ENCODE measurements at places on chromosomes 12 and 14. TPM values are rescaled to one million over a fixed set of nuclear protein-coding genes. Genes with fewer than 3 reads are reported as not detected.
A peak's percentile ranks its signal among the peaks of the same experiment; 100 is the strongest.

- DNase-seq = no peak
Observed at GRCh38 chr14:86915406-86915805, 1077.6 kb downstream of the GALC start.

Gene VRTN
- total RNA-seq = not detected

DNA sequence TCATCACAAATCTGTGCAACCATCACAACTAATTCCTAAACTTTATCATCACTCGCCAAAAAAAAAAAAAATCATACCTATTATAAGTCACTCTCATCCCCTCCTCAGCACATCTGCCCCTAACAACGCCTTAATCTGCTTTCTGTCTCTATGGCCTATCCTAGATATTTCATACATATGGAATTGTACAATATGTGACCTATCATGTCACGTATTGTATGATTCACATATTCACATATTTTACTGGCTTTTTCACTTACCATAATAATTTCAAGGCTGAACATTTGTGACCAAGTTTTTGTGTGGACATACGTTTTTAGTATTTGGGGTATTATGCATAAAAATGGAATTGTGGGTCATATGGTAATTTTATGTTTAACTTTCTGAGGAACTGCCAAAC, 400.7 kb downstream of the DAD1 start:
- DNase-seq = no peak

- no peak for DNase-seq
Observed at GRCh38 chr12:13116259-13116658, 12.8 kb upstream of the GSG1 start.

Gene DNAH10
- total RNA-seq = not detected

- no peak for DNase-seq
Observed at GRCh38 chr14:36258241-36258640, 62.2 kb downstream of the MBIP start.

- DNase-seq = no peak
Observed at GRCh38 chr12:122836027-122836921, 1.0 kb downstream of the HIP1R start.

GRCh38 chr12:106112145-106112821, 26.5 kb downstream of the NUAK1 start:
- no peak for DNase-seq

Gene STXBP6
- 16.0 TPM for total RNA-seq

GRCh38 chr14:78278464-78279250, 108.5 kb downstream of the NRXN3 start:
- no peak for DNase-seq

- no peak for DNase-seq
Observed at GRCh38 chr12:104938371-104938770, 19.7 kb downstream of the SLC41A2 start.

DNA sequence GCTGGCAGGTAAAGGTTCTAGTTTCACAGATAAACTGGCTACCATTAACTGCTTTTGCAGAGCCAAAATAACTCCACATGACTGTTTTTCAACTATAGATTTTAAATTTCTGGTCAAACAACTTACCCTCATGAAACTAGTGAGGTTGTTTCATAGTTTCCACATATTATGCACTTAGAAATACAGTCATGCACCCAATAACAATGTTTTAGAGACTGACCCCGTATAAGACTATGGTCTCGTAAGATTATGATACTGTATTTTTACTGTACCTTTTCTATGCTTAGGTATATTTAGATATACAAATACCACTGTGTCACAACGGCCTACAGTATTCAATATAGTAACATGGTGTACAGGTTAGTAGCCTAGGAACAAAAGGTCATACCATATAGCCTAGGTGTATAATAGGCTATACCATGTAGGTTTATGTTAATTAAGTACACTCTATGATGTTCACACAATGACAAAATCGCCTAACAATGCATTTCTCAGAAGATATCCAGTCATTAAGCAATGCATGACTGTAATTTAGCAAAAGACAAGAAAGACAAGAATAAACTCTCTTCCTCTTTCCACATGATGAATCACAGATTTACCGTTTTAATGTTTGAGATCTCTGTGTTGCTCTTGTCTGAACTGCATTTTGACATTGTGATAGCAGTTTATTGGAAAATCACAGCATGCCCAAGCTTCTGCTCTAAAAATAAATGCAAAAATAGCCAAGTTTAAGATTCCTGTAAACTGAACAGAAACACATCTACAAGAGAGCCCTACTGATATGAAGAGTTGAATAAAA, 17.1 kb downstream of the DICER1 start:
- DNase-seq = no peak

Gene CPNE6
- total RNA-seq = not detected

DNA sequence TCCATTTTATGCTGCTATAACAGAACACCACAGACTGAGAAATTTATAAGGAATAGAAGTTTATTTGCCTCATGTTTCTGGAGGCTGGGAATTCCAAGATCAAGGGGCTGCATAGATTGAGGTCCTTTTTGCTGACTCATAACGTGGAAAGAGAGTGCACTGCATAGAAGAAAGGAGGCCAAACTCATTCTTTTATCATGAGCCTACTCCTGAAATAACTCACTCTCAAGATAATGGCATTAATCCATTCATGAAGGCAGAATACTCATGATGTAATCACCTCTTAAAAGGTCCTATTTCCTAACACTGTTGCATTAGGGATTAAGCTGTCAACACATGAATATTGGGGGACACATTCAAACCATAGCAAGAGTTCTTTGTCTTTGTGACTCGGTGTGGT, 60.0 kb upstream of the FBXO33 start:
- DNase-seq = peak; percentile 78

DNA sequence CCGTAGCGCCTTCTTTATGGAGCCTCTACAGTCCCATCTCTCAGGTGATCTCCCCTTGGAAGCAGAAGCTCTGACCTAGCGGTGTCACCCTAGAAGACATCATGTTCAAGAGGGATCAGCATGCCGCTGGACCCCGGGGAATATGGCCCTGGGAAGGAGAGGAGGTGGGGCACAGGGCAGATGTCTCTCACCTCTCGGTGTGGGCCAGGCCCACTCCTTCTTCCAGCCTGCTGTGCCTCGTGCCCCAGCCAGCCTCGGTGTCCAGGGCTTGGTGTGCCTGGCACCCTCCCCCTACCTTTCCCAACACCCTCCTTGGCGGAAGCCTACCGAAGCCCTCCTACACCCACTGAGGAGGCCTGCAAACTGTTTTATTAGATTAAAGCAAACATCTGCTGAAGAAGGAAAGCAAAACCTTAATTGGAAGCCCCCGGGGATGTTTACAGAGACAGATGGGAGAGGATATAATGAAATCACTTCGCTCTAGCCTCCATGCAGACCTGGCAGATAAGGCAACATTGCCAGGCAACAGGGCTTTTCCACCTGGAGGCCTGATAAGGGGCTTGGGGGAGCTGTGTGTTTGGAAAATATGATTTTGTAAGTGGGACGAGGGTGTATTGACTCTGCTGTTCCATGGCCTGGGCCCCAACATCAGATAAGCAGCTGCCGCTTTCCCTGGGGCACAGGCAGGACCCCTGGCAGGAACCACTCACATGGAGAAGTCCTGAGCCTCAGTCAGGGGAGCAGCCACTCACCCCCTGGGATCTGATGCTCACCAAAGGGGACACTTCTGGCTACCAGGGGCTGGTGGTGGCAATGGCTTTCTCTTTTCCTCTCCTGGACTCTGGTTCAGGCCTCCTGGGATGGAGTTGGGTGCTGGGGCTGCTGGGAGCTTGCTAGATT, 5.7 kb upstream of the CHGA start:
- DNase-seq = no peak

DNA sequence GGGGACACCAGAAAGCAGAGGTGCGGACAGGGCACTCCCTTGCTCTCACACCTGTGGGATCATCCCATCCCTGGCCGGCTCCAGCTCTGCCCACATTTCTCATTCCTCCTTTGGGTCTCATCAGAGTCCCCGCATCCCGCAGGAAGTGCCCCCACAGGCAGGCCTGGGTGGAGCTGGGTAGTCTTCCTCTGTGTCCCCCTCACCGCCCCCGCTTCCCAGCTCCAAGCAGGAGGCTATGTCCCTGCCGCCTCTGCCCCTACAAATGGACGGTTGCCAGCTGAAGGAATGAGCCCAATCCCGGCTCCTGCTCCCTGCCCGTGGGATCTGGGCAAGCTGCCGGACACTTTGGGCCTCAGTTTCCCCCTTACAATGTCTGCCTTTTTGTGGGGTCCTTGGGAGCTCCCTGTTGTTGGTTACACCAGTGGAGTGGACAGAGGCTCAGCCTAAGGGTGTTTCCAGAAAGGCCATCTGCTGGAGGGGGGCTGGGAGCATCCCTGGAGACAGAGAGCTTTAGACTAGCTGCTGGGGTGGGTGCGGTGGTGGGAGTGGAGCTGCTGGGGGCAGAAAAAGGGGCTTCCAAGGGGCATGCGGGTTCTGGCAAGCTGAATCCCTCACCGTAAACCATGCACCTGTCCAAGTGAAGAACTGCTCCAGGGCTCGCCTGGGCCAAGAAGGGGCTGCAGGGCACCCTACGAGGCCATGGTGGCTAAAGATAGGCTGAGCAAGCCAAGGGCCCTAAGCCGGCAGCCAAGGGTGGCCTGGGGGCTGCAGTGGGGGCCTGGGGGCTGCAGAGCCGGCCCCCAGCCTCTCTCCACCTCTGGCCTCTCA, 7.9 kb upstream of the GPR132 start:
- DNase-seq = no peak

Gene ESPL1
- total RNA-seq = 16.8 TPM

Gene ARID2
- 12.8 TPM for total RNA-seq

Gene TIMELESS
- total RNA-seq = 21.3 TPM

DNA sequence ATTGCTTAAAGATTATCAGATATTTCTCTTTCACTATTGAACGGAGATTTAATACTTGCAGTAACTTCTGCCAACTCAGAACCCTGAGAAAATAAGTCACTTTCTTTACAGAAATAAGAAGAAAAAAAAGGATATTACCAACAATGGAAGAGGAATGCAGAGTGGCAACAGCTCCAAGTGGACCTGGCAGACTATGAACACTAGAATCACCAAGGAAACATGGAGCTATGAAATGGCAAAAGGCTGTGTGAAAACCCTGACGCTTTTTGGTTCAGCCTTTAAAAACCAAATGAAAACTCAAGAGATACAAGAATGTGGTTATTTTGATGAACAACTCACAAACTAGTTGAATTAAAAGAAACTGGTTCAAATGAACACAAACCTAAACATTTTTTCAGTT, 17.7 kb downstream of the DTD2 start:
- DNase-seq = no peak

DNA sequence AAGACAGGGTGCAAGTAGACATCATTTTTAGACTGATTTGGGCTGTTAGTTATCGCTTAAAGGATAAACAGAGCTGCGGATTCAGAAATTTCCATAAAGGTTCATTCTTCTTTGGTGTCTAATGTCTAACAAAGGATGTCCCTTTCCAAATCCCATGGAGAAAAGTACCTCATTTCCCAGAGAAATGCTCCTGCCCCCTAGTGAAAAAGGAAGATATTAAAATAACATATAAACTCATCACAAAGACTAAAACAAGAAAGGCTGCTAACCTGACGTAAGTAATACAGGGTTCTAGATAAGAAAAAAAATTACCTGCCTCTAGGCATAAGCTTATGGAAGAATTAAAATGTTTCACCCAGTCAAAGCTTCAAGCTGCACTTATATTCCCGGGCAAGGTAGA, 22.8 kb downstream of the ARMH4 start:
- no peak for DNase-seq

DNA sequence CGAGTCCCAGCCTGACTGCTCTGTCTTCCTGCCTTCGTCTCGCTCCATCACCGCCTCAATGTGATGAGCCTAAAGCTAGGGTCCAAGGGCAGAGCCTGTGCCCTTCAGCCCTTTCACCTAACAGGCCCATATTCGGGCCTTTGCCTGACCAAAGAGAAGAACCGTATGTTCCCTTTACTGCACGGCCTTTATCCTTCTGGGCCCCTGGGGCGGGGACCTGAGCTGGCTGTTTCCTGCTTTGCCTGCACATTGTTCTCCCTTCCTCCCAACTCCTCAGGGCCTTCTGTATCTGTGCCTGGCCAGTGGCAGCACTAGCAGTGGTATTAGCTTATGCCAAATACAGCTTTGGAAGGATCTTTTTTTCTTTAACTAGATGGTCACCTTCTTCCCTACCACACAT, 8.5 kb upstream of the MYL6B start:
- no peak for DNase-seq

- no peak for DNase-seq
Observed at GRCh38 chr12:101941306-101942249, 64.2 kb downstream of the DRAM1 start.

- no peak for DNase-seq
Observed at GRCh38 chr12:44873898-44874297, 2.2 kb downstream of the NELL2 start.

Gene LRRC74A
- total RNA-seq = not detected

GRCh38 chr12:2019126-2019525, 14.9 kb upstream of the DCP1B start:
- DNase-seq = no peak

DNA sequence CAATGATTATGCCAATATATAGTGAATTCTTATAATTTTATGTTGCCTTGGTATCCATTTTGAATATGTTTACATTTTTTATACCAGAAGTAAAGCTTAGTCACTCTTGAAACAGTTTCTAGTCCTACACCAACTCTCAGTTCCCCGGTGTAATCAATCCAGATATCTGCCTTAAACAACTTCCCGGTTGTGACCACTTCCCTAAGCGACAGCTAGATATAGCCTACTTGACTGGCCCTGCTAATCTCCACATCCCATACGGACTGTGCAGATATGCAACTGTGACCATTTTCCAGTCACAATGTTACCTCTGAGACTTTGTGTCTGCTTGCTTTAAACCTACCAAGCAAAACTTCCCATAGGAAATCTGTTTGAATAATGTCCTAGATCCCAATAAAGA, 1551.5 kb upstream of the SEL1L start:
- DNase-seq = no peak

Gene CLEC6A
- not detected for total RNA-seq

DNA sequence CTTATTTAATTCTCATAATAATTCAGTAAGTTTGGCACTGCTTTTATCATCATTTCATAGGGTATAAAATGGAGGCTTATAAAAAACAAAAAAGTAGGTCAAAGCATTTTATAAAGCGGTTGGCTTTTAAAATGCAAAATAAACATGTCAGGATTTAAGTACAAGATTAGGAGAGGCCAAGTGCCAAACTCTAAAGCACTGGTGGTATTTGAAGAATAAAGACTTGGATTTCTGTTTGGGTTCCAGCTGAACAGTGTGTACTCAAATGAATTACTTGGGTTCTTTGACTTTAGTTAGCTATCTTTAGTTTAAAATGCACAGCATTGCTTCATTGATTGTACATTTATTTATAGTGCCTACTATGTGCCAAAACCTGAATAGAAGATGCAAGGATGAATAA, 966.6 kb upstream of the SEL1L start:
- DNase-seq = no peak

- DNase-seq = peak; percentile 62
Observed at GRCh38 chr12:19683178-19683927, 244.1 kb downstream of the AEBP2 start.

DNA sequence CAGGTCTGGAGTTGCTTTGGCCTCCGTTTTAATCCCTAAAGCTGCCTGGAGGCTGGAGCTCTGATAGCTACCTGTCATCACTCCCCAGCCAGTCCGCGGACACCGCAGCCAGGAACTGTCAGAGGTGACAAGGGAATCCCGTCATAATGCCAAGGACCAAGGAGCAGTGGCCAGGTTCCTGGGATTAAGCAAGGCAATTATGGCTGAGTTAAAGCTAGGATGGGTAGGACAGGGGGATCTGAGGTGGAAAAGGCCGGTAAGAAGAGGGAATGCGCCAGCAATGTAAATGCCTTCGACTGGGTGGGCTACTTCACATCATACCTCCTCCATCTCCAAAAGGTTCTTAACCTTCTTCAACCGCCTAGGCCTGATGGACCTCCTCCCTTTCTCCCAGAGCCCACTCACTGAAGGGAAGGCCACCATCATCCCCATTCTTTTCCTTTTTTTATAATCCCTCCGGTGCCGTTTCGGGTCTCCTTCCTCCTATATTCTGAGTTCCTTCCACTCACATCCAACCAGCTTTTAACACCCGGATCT, 1.9 kb downstream of the PPP1R3E start:
- peak; percentile 12 for DNase-seq

Measured in HT1080 (cell line).